ENCODE measurements at places on chromosomes 6 and 20. TPM values are rescaled to one million over a fixed set of nuclear protein-coding genes. Genes with fewer than 3 reads are reported as not detected.

- no peaks in the 10 kb centered on the region for H3K4me1 ChIP-seq
- H3K27me3 ChIP-seq: no peaks in the 10 kb centered on the region
- no peak for DNase-seq
- no peak overlapping the region for H3K4me3 ChIP-seq
- H3K27ac ChIP-seq: no peak overlapping the region
Observed at GRCh38 chr20:22099348-22099747, 393.9 kb downstream of the PAX1 start.

GRCh38 chr20:63626424-63627128 lies at the start of gene GMEB2:
Gene GMEB2 (minus strand): TSS chr20:63627101. CDS start chr20:63619397, 7,704 bp downstream.
- no peaks in the 10 kb centered on the region for H3K27me3 ChIP-seq
- peak within 1 kb of the TSS; percentile 95 for H3K4me3 ChIP-seq
- peaks cover 7% of the 10 kb centered on the region for H3K4me1 ChIP-seq
- DNase-seq: no peak

DNA sequence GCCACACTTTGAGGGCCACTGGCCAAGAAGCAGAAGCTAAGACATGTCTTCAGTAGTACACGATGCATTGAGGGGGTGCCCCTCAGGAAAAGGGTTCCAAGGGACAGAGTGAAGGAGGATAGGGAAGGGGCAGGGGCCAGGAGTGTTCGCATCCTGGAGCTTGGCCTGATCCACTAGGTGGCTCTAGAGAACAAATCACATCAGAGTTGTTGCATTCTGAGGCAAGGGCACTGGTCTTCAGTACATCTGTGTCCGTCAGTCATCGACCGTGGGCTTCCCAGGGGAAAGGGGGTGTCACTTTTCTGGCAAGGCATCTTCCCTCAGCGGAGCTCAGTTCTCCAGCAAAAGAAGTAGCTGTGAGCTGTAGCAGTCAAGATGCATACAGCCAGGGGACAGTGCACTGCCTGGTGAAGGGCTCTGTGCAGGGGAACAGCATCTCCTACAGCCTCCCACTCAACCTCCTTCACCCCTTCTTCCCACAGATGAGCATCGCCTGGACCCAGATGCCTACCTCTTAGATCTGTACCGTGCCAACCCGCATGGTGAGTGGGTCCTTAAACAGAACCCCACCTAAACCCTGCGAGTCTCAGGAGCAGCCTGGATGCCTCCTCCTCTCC lies 47.8 kb downstream of the ARHGAP40 start:
- no peak overlapping the region for H3K4me3 ChIP-seq
- H3K27me3 ChIP-seq: peaks cover 34% of the 10 kb centered on the region
- no peak overlapping the region for H3K27ac ChIP-seq

GRCh38 chr6:13766201-13766634 lies 48.1 kb downstream of the MCUR1 start:
- peak; percentile 80 for DNase-seq
- H3K4me1 ChIP-seq: peaks cover 43% of the 10 kb centered on the region
- no peak overlapping the region for H3K4me3 ChIP-seq

Gene GGTLC1
- not detected for total RNA-seq

Gene CARMIL1
- total RNA-seq: 6.3 TPM

Gene HTR1E
- not detected for total RNA-seq

Gene SDC4
- total RNA-seq: 410 TPM

Gene PCSK2
- total RNA-seq: not detected

Gene KIAA0408
- 1.4 TPM for total RNA-seq
